Placental epithelial cell (primary cell): ENCODE measurements at places on chromosomes 16 and 17. TPM values are rescaled to one million over a fixed set of nuclear protein-coding genes. Genes with fewer than 3 reads are reported as not detected.

ADAD2 gene
- under 0.01 TPM in 1 of 2 replicates, not detected in the other for total RNA-seq

XAF1 gene
- 0.22 and 0.39 TPM in 2 replicates for total RNA-seq

PRSS33 gene
- total RNA-seq, result not detected in 2 replicates

SOX8 gene
- total RNA-seq, result 0.22 and 0.39 TPM in 2 replicates

C16orf96 gene
- 0.39 TPM in 1 of 2 replicates, not detected in the other for total RNA-seq

TNFRSF13B gene
- total RNA-seq, result not detected in 2 replicates

ENPP7 gene
- not detected in 2 replicates for total RNA-seq

TIGD7 gene
- 4.1 and 6.7 TPM in 2 replicates for total RNA-seq

TVP23A gene
- total RNA-seq, result not detected in 2 replicates

DPEP3 gene
- total RNA-seq, result not detected in 2 replicates
